Right lobe of liver (tissue), 6 donors: ENCODE measurements at places on chromosomes 16 and 17.

DNA sequence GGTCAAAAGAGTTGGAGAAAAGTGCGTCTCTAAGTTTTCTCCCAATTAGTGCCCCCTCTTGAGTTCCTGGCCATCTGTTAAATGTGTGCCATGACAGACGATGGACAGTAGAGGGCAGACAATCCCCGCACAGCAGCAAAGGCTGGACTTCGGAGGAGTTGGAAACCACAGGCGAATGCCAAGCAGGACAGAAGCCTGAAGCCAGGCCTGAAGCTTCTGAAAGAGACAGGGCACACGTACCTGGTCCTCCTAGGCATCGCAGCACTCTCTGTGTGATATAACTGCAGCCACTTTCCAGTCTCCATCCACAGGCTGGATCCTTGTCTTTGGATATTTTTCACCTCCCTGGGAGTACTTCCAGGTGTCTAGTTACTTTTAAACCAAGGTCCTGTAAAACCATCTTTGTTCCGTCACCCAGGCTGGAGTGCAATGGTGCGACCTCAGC is 14.5 kb downstream of the C17orf100 start:
- peak; percentile 66 for DNase-seq

- DNase-seq = no peak
These were observed 33.0 kb downstream of the NGFR start for GRCh38 chr17:49527927-49528651.

- DNase-seq = no peak
These were observed 746 bp upstream of the POLG2 start for GRCh38 chr17:64497565-64498035.

GRCh38 chr16:14354561-14355351 is 275.3 kb downstream of the PARN start:
- DNase-seq = no peak
